ENCODE measurements at places on chromosomes 4 and X. TPM values are rescaled to one million over a fixed set of nuclear protein-coding genes. Genes with fewer than 3 reads are reported as not detected.

The TRO gene
- total RNA-seq: 2.7 TPM

The RPL9 gene
- total RNA-seq: 1,204 TPM

The MUC7 gene
- total RNA-seq: not detected

The NSG1 gene
- total RNA-seq: 1.5 TPM

The ANXA10 gene
- total RNA-seq: not detected

The RPS6KA6 gene
- total RNA-seq: 2.4 TPM

The MAGEA10 gene
- not detected for total RNA-seq

The CXCL6 gene
- total RNA-seq: not detected

DNA sequence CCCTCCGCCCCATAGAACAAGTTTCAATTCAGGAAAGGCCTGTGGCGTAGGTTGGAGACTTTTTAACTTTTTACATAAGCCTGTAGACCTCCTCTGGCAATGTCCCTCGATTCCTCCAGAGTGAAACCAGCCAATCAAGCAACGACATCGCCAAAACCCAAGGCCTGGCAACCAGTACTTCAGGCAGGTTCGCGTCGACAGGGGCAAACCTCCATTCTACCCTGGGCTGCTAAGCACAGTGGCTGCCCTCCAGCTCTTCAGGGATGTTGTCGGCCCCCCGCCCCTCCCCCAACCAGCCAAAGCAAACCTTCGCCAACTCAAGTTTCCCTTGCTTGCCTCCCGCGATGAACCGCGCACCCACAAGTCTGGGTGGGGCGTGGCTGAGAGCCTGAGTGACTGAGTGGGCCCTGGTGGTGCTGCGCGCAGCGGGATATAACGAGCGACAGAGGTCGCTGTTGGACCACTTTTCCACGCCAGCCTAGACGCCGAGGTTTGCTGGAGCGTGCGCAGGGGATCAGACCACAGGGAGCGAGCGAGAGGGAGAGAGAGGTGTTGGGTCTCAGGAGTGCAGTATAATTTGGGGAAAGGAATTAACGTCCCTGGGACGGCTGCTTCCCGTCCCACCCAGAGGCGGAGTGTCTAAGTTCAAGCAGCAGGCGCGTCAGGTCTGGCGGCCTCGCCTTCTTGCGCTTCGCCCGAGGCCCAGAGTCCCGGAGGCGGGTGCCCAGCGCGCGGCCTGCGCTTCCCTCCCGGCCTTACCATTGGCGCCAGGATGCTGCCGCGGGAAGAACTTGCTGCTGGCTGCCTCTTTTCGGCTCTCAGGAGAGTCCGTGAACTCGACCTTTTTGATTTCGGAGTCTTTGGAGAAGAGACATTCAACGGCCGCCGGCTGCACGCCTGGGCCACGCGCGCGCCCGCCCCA, 9.0 kb upstream of the PITX2 start:
- DNase-seq: peak; percentile 84

GRCh38 chr4:128589384-128589965, 220.0 kb upstream of the JADE1 start:
- DNase-seq: no peak

DNA sequence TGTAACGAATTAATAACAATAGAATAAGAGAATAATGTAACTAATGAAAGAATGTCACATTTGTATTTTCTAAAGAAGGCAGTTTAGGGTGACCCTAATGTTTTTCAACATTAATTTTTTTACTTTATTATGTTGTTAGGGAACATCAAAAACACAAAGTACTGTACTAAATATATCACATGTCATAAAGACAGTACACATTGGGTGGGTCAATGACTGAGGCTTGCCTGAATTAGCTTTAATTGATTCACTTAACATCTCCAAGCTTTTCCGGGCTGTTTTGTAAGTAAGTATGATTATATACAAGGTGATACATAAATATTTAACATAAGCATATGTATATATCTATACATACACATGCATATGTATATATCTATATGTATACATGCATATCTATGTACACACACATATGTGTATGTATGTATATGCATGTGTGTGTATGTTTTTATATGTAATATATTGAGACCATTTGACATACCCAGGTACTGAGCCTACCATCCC, 43.4 kb upstream of the KLF3 start:
- DNase-seq: no peak

GRCh38 chr4:55499495-55499894, 47.2 kb downstream of the CLOCK start:
- no peak for DNase-seq

GRCh38 chrX:151031391-151031975, 48.3 kb downstream of the HMGB3 start:
- DNase-seq: no peak

- DNase-seq: no peak
Observed at GRCh38 chrX:10171249-10171648, 14.5 kb downstream of the CLCN4 start.
